Hematopoietic multipotent progenitor cell treated with erythropoietin and hydrocortisone succinate and interleukin-3 and kit ligand, for 6 days (in vitro differentiated cells): ENCODE measurements at places on chromosomes 3 and 15.
A peak's percentile ranks its signal among the peaks of the same experiment; 100 is the strongest.

DNA sequence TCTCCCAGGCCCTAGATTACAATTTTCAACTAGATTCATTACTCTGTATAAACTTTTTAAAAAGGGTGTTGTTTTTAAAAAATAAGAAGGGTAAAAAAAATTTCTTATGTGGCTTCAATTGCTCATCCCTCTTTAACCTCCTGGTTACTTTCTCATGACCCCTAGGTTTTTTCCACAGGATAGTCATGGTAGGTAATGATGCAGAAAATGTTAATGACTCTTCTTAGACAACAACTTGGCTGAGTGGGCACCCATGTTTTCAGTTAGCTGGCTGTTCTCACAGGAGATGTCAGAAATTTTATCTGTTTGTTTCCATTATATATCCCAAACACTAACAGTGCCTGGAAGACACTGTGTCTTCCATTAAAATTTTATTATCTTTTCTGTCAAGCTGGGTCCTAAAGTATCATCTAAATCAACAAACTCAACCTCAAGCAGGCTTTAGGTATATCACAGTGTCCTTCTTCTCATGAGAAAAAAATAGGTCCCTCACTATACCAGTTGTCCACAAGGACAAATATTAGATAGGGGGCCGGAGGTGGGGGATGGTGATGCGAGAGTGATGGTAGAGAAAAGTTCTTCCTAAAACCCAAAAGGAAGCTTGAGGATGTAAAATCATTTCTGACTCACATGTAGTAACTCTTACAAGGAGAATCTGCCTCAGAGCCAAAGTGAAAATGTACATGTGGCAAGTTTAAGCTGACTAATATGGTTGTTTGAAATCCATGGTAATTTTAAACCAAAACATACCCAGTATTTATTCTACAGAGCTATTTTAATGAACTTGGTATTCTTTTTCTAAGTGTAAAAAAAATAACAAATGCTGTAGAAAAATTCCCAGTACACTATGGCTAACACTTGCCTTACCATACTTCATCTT lies 43.3 kb downstream of the PLOD2 start:
- no peak for DNase-seq

GRCh38 chr15:59074607-59075006 lies 30.3 kb upstream of the CCNB2 start:
- DNase-seq, result no peak

DNA sequence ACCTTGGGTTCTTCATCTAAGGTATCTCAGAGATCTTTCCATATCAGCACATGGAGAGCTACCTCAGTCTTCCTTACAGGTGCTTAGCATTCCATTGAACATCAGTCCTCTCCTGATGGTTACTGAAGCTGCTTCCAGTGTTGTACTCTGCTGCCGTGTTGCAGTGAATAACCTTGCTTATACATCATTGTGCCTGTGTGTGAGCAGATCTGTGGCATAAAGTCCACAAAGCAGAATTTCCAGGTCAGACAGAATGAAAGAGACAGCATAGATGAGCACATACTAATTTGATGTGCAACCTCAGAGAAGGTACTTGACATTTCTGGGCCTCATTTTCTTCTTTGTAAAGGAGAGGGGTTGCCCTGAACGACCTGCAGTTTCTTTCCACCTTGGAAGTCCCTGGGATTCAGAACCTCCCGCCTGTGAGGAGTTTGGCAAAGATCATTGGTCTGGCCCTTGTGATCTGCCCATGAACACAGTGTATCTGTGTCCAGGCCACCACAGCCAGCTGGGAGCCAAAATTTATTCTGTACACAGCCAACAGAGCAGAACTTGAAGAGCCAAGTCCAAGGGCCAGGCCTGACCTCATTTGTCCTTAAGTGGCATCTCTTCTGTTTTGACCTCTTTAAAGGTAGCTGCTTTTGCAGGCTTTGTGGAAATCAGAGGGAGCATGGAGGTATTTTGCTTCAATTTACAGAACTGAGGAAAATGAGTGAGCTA lies 57.2 kb upstream of the SLC7A14 start:
- DNase-seq, result no peak

GRCh38 chr15:67240235-67241131 lies 14.0 kb downstream of the AAGAB start:
- peak; percentile 35 for DNase-seq

DNA sequence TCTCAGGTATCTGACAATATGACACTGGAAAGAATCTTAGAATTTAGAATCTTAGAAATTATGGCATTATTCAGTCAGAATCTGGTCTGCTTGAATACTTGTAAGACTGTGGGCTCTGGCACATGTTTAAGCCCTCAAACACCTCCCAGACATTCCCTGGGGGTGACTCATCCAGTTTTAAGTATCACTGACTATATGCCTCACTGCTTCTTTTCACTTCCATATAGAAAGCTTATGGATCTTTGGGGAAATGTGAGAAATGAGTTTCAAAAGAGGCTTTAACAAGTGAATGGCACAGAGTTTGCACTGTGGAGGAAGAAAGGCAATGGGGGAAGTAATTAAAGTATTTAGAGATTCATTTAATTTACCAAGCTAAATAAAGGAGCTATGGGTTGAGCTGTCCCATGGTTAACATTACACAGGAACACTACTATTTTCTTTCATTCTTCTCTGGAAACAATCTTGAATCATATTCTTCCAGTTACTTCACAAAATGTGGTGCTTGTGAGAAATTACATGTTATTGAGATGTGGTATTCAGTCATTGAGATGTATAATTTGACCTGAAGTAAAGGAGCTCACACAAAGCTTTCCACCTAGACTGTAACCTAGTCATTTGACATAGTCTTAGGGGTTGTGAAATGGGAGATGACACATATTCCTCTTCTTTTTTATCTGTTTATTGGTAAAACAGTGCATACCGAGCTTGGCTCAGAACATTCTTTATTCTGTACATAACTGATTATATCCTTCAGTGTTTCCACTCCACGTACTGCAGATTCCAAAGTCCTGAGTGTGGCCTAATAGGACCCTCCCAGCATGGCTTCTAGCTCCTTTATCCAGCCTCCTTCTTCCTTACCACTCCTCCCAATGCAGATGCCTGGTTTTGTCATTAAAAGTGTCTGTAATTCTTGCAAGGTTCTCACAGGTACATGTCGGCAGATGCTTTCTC lies 544.6 kb upstream of the NECTIN3 start:
- DNase-seq, result no peak

DNA sequence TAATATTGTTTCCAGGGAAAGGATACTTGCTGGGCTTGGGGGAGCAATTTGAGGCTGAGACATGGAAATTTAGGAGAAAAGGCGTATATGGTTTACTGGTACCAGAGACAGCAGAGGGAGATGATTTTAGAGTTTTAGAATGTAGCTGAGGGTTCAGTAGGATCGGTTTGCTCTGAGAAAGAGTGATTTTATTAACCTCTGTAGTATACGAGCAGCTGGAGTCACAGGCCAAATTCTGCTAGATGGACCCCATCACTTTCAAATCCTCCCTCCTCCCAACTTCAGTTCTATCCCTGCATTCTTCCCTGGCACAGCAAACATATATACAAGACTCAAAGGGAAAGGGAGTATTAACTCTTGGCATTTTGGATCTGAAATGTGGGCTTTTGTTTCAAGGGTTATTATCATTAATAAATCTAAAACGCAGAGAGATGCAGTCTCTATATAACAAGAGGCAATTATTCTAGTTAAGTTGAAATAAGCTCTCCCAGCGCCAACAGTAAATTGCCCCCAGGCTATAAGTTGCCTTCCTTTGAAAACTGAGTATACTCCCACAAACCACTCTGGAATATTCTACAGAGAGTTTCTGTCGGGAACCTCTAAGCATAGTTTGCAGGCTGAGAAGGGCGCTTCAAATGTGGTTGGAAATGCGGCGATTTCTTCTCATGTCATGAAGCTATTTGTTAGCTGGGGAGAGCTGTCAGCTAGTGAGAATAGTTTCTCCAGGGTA lies 5.4 kb downstream of the CRABP1 start:
- no peak for DNase-seq

GRCh38 chr3:152581951-152582350 lies 253.0 kb upstream of the P2RY1 start:
- no peak for DNase-seq

GRCh38 chr3:17290894-17291293 lies 406.1 kb downstream of the PLCL2 start:
- DNase-seq, result no peak

- DNase-seq, result peak; percentile 11
Observed at GRCh38 chr3:142930463-142930862, 33.0 kb downstream of the PAQR9 start.

- DNase-seq, result no peak
Observed at GRCh38 chr3:56917361-56918110, 115.8 kb upstream of the ARHGEF3 start.

DNA sequence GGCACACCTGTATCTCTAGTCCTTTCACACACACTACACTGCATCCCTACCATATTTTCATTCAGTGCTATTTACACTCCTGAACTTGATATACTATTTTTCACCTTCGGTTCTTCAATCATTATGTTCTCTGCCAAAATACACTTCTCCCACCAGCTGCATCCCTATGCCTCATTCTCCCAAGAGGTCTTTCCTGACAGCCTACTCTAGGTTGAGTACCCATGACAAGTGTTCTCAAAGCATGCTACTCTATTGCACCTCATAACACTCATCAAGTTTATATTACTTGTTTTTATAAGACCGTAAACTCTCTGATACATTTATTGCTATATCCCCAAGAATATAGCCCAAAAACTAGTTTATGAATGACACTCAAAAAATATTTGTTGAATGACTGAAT lies 549.5 kb downstream of the PYDC2 start:
- DNase-seq, result no peak

GRCh38 chr3:163561151-163561550 lies 1517.1 kb downstream of the SI start:
- no peak for DNase-seq

DNA sequence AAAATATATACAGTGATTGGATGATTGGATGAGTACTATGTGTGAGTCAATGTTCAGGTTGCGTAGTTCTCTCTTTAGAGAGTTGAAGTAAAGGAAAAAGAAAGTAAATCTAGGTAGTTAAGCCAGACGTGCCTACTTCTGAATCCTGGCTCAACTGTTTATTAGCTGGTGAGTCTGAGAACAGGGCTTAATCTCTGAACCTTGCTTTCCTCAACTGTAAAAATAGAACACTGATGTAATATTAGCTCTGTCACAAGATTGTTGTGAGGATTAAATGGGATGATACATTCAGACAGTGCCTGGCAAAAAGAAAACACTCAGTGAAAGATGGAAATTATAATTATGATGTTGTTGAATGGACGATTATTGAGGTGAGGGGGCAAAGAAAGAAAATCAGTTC lies 413.4 kb downstream of the MAGI1 start:
- DNase-seq, result no peak

- no peak for DNase-seq
Observed at GRCh38 chr3:97674461-97674860, 90.1 kb upstream of the ARL6 start.

DNA sequence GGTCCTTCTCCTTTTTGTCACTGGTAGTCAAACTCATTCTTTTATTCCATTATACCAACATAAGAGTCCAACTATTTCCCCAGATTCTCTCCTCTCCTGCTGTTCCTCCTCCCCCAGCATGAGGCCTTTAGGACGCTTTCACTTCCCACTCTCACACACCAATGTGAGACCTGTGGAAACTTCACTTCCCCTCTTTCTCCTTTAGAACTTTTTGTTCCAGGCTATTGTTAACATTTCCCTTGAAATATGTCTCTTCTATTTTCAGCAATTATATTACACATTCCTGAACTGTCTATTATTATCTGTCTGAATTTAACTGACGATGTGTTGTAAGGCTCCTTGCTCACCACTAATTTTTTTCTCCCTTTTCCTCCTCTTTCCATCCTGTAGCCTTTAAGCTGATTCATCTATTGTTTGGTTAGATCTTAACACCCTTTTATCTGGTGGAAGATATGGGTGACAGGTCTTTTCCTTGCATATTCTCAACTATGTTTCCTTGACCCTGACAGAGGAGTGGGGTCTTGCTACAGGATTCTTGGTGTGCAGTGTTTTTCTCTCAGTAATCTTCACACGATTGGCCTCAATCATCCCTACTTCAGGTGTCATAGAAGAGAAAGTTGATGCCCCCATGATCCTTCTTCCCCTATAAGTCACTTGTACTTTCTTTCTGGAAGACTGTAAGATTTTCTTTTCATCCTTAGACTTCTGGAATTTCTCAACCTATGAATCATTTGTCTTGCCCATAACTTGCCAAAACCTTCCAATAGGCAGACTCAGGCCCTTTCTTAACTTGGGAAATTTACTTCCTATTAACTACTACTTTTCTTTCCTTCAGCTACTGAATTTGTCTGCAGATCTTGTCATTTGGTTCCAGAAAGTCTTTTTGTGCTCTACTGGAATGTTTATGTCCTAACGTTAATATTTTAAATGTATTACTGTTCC lies 5.9 kb downstream of the CYP19A1 start:
- no peak for DNase-seq

- no peak for DNase-seq
Observed at GRCh38 chr3:124288996-124289395, 297.1 kb upstream of the ROPN1 start.

- DNase-seq, result no peak
Observed at GRCh38 chr3:33380653-33381052, 59.6 kb downstream of the UBP1 start.

GRCh38 chr3:30982416-30983075 lies 88.1 kb upstream of the GADL1 start:
- DNase-seq, result no peak
